AG08396 (cell line): ENCODE measurements at places on chromosomes 1 and 21.

DNA sequence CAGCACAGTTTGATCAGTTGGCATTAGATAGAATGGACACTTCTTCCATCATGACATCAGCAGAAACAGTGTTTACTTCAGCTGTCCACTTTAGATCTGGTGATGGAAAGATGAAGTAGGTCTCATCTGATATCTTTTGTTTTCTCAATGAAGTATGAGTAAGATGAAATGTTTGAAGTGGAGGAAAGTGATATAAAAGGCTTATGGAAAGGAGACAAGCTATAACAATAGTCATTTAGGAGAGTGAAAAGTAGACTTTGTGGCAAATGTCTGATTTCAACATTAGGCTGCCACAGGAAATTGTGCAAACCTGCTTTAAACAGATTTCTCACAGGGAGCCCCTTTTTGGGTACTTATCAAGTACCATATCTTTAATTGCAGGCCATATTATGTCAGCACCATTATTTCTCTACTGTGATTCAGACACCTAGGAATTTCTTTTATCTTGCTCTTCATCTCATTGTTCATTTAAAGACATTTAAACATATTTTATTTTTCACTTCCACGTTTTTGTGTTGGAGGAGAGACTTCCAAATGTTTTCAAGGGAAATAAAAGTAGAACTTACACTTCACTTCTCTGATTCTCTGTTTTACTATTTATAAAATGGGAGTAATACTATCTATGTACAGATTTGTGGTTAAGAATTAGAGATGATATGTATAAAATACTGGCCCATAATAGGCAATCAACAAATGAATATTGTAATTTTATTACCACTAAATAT lies 18.1 kb downstream of the PDC start:
- no peak for DNase-seq

DNA sequence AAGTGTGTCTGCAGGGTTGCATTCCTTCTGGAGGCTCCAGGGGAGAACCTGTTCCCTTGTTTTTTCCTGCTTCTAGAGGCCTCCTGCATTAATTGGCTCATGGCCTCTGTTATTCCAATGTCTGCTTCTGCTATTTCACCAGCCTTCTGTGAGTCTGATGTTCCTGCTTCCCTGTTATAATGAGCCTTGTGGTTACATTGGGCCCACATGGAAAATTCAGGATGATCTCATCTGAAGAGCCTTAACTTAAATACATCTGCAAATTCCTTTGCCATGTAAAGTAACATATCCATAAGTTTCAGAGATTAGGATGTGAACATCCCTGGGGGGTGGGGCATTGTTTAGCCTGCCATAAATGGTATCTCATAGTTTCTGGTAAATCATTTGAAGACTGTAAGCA lies 181.1 kb downstream of the RWDD3 start:
- no peak for DNase-seq

DNA sequence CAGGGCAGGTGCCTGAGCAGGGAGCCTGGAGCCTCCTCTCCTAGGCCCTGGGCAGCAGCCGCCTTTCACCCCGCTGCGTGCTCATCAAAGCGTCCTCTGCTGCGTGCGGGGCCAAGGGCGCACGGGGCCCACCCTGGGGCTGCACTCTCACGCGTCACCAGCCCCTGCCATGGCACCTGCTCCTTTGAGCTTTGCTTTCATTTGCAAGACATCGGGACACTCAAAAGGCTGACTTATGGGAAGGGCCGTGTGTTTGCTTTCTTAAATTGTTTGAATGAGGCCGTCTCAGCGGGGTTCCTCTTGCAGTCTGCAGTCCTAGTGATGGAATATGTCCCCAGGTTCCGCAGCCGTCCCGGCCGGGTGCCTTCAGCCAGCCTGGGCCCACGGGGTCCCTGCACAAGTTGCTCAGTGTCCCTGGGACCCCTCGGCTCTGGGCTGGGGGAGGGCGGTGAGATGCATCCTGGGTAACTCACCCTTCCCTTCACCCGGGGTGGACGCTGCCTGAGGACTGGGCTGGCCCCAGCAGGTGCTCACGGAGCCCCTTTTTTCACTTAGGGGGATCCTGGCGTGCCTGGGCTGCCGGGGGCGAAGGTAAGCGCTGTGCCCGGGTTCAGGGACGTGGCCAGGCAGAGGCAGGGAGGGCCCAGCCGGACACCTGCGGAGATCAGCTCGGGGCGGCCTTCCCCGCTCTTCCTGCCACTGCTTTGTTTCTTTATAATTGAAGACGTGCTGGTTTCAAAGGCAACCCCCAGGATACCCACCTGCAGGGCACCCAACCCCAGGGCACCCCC lies 53.1 kb downstream of the SLC19A1 start:
- DNase-seq, result no peak

DNA sequence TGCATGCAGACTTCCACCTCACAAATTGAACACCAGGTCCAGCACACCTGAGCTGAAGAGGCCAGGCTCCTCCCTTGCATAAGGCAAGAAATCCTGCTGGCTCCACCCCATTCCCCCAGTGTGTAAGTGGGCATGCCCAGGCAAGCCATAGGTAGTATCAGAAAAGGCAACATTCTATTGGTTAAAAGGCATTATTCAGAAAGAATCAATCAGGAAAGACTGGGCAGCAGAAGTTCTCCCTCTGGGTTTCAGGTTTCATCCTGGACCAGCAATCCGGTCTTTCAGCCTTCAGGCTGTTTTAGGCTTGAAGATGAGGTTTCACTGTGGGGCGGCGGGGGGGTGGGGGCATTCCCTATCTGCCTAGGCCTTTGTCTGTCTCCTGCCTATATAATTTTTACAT lies 42.0 kb upstream of the LHX8 start:
- DNase-seq, result no peak

DNA sequence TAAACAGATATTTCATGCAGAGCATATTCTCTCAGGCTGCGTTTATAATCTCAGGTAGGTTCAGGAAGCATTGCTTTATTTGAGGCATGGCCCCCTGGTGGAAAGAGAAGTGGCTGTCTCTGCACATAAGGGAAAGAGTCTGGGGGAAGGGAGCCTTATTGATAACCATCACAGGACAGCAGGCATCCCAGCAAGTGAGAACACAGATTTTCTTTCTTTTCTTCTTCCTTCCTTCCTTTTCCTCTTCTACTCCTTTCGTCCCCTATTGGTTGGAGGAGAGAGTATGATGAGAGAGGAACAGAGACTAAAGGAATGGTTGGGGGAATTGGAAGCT lies 21.9 kb downstream of the TSNAX start:
- no peak for DNase-seq

GRCh38 chr21:8990326-8991087 lies 1530.9 kb upstream of the TPTE start:
- no peak for DNase-seq

- no peak for DNase-seq
Measured at GRCh38 chr1:36088265-36088576, 471 bp upstream of the ADPRS start.

GRCh38 chr1:48681476-48682305 lies 95.0 kb downstream of the BEND5 start:
- no peak for DNase-seq

- no peak for DNase-seq
Measured at GRCh38 chr1:207971331-207972219, 60.6 kb upstream of the CD34 start.

DNA sequence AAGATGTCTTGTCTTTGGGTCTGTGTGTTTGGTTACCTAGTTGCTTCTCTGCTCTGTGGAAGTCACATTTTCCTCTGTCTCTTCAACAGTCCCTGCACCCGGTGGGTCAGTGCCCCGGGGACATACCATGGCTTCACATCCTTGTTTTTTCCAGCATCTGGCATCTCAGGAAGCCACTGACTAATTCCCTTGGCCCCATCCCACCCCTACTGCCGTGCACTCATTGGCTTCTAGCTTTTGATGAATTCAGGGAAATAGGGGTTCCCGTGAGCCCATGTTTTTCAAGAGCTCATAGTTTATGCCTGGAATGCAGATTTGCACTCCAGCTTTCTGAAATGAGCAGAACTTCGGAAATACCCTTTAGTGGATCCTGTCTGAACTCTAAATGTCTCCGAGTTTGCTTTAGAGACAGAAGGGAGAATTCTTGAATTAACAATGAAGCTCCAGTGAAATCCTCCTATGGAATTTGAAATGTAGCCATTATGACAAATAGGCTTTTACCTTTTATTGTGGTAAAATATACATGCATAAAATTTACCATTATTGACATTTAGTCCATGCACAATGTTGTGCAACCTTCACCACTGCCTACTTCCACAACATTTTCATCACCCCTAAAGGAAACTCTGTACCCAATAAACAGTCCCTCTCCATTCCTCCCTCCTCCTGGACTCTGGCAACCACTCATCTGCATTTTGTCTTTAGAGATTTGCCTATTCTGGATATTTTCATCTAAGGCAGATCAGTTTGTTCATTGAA lies 67.5 kb downstream of the CLIC6 start:
- DNase-seq, result peak; percentile 21

DNA sequence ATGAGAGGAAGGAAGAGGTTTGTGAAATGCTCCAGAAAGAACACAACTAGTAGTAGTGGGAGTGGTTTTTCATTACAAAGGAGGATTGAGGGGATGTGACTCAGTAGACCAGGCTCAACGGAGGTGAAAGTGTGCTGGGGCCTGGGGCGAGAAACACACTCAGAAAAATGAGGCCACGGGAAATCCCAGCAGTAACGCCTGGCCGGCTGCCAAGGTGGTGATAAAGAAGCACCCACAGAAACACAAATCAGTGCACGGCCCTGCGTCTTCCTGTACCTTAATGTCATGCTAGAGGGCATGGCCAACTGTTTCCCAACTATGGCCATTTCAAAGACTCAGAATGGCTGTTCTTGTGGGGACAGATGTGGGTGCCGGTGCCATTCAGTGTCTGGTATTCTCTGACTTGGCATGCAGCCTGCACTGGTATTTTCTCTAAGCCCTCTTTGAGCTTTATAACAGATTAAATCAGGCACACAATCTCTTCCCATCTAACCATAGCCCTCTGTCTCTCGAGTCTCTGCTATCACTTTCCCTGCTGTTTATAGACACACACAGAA lies 38.2 kb downstream of the URB2 start:
- DNase-seq, result no peak

DNA sequence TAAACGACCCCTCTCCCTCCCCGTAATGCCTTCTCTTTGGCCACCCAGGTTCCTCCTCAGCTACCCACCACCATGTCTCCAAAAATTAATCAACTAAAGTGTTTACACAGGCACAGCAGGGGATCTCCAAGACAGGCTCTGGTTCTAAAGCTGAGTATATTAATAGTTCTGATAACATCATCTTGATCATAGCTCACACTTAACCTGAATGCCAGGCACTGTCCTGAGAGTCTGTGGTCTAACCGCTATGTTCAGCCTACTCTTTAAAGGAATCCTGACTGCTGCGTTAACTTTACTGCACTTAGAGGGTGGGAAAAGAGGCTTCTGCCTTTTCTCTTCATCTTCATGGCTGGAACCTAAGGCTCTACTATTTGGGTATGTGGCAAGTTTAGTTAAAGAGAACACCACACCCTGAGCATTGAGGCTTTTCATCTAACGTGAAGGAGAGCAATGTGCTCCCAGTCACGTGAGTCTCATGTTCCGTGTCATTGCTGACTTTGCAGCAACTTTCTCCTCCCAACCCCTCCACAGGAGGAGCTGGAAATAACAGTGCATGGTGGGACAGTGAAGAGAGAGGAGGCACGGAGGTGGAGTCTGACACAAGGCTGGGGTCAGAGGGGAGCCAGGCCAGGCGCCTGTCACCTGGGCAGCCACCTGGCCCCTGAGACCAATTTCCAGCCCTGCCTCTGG lies 86.4 kb downstream of the FAM78B start:
- DNase-seq, result no peak

DNA sequence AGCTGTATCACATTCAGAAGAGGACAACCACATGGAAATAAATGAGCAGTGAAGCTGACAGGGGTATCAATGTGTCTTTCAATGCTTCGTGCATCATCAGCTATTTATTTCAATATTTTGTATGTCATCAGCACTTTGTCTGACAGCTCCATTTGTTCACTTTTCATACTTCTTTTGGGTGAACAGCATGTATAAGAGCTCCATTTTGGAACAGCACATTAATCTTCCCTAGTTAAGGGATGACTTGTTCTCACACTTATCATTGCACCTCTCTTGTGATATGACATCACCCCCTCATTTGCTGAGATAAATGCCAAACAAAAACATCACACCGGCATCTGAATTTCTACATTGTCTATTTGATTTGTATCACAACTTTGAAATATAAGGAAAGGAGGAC lies 190.6 kb upstream of the SAMSN1 start:
- no peak for DNase-seq

GRCh38 chr1:116941670-116942069 lies 32.0 kb downstream of the PTGFRN start:
- no peak for DNase-seq

DNA sequence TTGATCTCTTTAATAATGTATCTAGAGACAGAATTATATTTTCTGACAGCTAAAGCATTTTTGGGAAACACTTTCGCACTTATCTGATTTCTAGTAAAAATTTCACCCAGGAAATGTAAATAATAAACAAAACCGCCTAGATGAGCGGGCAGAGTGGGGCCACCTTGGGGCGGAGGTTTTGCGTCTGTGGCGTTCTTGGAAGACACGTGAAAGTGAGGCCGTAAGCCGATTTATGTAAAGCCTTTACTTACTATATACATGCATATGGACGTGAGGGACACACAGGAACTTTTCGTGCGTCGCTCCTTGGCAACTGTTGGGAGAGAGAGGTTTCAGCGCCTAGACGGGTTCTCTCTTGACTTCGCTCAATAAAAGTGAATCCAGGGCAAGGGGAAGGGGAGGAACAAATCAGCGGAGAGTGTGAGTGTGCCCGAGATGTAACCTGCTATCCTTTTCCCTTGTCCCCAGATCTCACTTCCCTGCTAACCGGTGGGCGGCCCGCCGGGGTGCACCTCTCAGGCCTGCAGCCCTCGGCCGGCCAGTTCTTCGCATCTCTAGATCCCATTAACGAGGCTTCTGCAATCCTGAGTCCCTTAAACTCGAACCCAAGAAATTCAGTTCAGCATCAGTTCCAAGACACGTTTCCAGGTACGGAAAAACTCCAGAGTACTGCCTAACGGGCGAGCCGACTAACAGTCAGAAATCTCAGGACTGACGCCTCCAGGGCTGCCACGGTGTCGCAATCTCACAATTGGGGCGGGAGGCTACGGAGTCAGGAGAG lies 1.7 kb downstream of the HLX start:
- DNase-seq, result peak; percentile 79

GRCh38 chr1:208312706-208313105 lies 68.5 kb upstream of the PLXNA2 start:
- DNase-seq, result no peak

DNA sequence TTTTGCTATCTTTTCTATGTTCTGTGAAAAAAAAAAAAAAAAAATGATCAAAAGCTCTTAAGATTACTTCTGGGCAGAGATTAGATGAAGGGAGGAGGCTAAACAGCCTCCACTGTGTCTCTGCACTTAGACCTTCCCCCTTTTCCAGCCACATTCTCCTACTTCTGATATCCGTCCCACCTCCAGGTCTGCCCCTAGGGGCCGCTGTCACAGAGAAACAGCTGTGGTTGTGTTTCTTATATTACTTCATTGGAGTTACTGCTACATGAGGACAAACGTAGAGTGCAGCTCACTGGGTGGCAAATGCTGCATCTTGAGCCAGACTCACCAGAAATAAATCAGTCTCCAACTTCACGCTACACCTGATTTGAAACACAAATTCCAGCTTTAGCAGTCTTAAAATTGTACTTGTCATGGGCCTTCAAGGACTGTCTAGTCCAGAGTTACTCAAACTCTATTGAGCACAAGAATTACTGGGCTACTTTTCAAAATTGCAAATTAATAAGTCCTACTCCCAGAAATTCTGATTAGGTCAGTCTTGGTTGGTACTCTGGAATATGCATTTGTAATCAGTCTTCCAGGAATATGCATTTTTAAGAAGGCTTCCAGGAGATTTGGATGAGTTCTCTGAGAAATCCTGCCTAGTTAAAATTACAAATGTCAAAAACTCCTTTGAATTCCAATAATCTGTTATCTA lies 125.2 kb upstream of the PTBP2 start:
- DNase-seq, result peak; percentile 26
